ENCODE measurements at places on chromosomes 12 and 14. TPM values are rescaled to one million over a fixed set of nuclear protein-coding genes. Genes with fewer than 3 reads are reported as not detected.

GRCh38 chr14:77124345-77125280 lies 17.0 kb downstream of the ZDHHC22 start:
- peak; percentile 81 for DNase-seq

GRCh38 chr12:89225808-89226411 lies 126.4 kb downstream of the DUSP6 start:
- DNase-seq: no peak

GRCh38 chr12:24359418-24359817 lies 409.9 kb upstream of the SOX5 start:
- DNase-seq: no peak

GRCh38 chr12:113071135-113072112 lies 14.9 kb downstream of the DTX1 start:
- no peak for DNase-seq

DNA sequence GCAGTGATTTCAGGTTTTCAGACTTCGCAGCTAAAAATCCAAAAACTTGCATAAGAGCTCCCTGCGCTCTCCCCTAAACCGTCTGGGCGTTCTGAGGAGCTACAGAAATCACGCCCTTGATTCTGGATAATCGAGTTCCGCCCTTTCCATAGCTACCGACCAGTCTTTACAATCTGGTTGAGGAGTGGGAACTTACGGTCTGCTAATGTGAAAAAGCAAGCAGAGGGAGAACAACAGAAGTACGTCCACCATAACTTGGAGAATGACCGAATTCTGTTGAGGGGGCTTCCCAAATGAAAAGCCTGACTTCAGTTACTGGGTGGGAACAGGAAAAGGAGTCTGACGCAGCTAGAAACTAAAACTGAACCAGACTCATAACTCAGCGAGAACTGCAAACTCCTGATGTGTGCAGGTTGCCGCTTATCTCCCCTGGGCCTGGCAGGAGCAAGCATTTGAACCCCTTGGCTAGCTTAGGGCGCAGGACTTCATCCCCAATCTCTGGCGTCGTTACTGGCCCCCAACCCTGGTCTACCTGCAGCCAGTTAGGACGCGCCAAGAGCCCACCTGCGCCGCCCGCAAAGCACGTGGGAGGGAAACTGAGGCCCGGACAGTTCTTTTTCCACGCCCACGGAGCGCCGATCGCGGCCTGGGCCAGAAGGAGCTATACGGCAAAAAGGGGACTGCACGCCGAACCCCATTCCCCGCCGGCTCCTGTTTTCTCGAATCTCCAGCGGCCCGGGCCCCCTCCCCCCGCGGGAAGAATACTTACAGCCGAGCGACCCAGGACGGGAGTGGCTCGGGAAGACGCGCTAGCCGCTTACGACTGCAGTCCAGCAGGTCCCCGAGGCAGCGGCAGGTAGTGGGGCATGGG lies 838 bp downstream of the LRIG3 start:
- DNase-seq: no peak

DNA sequence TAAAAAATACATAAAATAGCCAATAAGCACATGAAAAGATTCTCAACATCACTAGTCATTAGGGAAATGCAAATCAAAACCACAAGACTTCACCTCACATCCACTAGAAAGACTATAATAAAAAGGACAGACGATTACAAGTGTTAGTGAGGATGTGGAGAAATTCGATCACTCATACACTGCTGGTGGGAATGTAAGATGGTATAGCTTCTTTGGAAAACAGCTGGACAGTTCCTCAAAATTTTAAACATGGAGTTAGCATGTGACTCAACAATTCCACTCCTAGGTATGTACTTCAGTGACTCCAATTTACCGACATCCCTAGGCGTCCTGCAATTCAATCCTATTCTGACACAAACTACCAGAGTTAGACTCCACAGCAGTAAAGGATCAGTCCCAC lies 13.7 kb downstream of the TRIM9 start:
- no peak for DNase-seq

DNA sequence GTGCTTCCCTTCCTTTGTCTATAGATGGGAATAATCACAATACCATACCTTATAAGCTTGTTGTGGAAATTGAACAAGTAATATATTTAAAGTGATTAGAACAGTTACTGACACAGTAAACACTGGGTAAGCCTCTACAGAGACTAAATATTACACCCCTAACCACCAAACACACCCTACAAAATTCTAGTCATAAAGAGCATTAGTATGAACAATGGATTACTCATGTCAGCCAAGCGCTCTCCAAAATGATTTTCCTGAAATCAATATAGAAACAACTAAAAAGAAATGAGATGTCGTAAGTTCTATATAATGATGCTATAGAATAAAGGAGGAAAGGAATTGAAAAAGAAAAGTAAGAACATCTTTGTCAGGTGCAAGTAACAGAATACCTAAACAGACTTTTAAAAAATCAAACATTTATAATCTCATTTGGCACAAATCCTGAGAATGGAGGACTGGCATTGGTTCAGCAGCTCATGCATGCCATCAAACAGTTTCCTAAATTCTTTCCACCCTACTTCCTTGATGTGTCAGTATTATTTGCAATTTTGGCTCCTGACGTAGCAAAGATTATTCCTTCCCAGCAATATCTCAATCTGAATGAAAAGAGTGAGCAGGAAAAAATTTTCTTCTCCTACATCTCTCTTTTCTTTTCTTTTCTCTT lies 118.0 kb downstream of the SINHCAF start:
- no peak for DNase-seq

- DNase-seq: no peak
These were observed 21.9 kb downstream of the YBX3 start for GRCh38 chr12:10701131-10701681.

DNA sequence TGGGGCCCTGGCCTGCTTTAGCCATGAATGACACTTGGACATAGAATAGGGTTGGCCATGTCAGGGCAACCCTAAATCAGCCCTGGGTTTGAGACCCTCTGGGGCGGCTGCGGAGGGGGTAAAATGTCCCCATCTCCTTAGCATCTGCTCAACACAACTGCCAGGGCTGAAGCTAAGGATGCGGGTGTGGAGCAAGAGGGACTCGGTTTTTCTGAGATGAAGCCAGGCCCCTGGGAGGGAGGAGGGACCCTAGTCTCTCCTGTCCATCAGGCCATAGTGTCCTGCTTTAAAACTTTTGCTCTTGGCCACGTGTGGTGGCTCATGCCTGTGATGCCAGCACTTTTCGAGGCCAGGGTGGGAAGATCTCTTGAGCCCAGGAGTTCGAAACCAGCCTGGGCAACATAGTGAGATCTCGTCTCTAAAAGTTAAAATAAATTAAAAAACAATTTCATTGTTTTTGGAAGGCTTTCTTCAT lies 778 bp upstream of the C1R start:
- DNase-seq: no peak

GRCh38 chr12:132558042-132558856 lies 52.1 kb downstream of the LRCOL1 start:
- no peak for DNase-seq

GRCh38 chr12:18966954-18967353 lies 162.6 kb upstream of the PLEKHA5 start:
- no peak for DNase-seq

- DNase-seq: peak; percentile 86
These were observed at the start of gene SLC25A21 for GRCh38 chr14:37172024-37172869. TSS of gene SLC25A21 (minus strand) at chr14:37172606.

GRCh38 chr12:24374452-24374851 lies 425.0 kb upstream of the SOX5 start:
- no peak for DNase-seq

DNA sequence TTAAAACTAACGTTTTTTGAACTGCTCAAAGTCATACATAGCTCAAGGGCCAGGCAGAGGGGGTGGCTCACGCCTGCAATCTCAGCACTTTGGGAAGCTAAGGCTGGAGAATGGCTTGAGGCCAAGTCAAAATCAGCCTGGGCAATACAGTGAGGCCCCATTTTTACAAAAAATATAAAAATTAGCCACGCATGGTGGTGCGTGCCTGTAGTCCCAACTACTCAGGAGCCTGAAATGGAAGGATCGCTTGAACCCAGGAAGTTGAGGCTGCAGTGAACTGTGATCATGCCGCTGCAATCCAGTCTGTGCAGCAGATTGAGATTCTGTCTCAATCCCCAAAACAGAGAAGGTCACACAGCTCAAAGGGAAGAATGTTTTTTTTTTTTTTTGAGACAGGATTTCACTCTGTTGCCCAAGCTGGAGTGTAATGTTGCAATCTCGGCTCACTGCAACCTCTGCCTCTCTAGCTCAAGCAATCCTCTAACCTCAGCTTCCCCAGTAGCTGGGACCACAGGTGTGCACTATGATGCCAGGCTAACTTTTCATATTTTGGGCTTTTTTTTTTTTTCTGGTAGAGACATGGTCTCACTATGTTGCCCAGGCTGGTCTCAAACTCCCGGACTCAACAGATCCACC lies 2.9 kb downstream of the RBM23 start:
- DNase-seq: no peak

GRCh38 chr14:96616161-96616721 lies 114.1 kb downstream of the PAPOLA start:
- no peak for DNase-seq

DNA sequence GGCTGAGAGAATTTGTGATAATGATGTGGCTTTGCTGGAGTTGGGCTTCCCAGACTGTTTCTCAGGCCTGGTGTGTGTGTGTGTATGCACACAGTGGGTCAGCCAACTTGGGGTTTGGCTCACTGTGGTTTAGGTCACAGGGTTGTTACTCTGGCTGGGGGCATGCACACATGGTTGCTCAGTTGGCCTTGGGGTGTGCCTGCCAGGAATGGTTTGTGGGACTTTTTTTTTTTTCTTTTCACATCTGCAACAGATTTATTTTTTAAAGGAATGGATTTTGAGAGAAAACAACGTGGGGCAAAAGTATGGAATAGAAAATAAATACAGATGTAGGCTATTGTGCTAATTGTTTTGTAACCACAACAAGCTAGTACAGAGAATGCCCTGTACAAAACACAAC lies 25.0 kb upstream of the GTF2A1 start:
- no peak for DNase-seq

DNA sequence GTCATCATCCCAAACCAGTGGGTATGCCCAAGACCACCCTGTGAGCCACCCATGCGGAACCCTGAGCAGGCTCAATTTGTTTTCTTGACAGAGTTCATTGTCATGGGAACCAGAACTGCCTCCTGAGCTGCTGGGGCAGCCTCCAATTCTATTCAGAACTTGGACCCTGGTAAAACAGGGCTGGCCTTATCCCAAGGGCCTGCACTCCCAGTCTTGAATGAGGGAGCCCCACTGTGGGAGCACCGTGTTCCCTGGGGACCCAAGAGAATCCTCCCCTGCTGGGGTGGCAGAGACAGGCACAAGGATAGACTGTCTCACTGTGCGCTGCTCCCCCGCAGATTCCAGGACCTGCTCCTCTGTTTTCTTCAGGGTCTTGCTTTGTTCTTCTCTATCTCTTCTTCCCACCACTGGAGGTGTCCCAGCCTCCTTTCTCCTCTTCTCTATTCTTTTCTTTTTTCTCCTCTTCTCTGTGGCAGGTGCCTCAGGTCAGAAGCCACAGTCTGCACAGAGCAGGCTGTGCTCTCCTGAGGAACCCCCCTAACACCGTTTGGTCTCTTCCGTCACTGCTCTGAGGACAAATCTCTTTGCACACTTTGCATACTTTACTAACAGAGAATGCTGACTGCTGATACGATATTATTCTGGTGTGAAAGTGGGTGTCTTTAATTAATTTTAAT lies 31.2 kb upstream of the CHPT1 start:
- DNase-seq: no peak

- no peak for DNase-seq
These were observed 11.9 kb downstream of the RNF10 start for GRCh38 chr12:120546050-120546386.

GRCh38 chr14:82626156-82627066 lies 1092.8 kb upstream of the SEL1L start:
- DNase-seq: no peak

DNA sequence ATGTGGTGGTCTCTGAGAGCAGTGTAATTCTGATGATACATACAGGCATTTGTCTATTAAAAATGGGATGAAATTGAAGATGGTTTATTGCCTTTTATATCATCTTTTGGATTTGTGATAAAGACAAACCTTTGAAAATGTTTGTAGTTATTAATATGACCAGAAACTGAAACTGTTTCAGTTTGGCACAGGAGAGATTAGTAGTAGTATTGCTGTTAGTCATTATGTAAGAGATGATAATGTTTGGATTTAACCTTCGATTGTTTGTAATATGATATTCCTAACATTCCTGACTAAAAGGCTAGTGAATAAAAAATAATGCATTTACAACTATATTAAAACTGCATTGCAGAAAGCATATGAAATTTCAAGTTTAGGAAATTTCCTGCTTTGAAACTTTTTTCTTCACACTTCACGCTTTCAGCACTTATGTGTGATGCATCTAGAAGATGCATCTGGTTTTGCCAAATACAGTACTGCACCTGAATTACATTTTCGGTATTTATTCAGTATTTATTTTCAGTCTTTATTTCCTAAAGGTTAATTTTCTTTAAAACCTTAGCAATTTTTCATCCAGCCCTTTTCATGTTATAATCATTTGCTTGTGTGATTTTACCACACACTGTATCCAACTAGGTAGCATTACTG lies 25.5 kb downstream of the ADIPOR2 start:
- no peak for DNase-seq

GRCh38 chr14:102097441-102098135 lies 10.7 kb upstream of the HSP90AA1 start:
- DNase-seq: no peak

- no peak for DNase-seq
These were observed 116.4 kb downstream of the EPS8 start for GRCh38 chr12:15672671-15673270.

DNA sequence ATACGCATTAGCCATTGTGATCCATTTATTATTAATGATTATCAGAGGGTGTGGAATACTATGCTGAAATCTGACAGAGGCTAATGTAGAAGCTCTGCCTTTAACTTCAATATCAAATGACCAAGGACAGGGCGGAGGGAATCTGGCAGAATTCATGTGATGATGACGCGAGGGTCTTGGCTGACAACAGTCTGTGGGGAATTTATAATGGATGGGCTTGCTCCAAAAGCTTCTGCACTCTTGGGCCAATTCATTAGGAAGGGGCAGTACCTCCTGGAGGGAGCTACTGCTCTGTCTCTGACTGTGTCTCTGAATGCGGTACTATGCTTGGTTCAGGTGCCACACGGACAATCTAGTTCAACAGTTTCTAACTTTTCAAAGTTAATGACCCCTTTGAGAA lies 46.2 kb downstream of the GALNT8 start:
- no peak for DNase-seq

KRT7 gene
- total RNA-seq: 13.2 TPM

CLEC12A gene
- total RNA-seq: not detected

ADAMTS20 gene
- total RNA-seq: 4.5 TPM

VWF gene
- 0.60 TPM for total RNA-seq

GDF3 gene
- 16.8 TPM for total RNA-seq

ADIPOR2 gene
- 50.8 TPM for total RNA-seq

HHIPL1 gene
- total RNA-seq: 2.6 TPM

PYGL gene
- 46.6 TPM for total RNA-seq

CCDC175 gene
- 0.19 TPM for total RNA-seq

ACOT4 gene
- 0.80 TPM for total RNA-seq

BICDL1 gene
- total RNA-seq: 26.9 TPM

SOCS4 gene
- total RNA-seq: 24.8 TPM

MANSC1 gene
- 8.9 TPM for total RNA-seq

SLC17A8 gene
- 0.11 TPM for total RNA-seq

INHBC gene
- not detected for total RNA-seq

DHRS2 gene
- 0.44 TPM for total RNA-seq

All from H1 (cell line).